Stimulated activated CD4-positive, alpha-beta T cell treated with anti-CD3 and anti-CD28 coated beads, Interleukin-12 subunit alpha, Interleukin-12 subunit beta, amount 100 ng/mL, for 4 hours (primary cell): ENCODE measurements at places on chromosomes 13 and 19.

DNA sequence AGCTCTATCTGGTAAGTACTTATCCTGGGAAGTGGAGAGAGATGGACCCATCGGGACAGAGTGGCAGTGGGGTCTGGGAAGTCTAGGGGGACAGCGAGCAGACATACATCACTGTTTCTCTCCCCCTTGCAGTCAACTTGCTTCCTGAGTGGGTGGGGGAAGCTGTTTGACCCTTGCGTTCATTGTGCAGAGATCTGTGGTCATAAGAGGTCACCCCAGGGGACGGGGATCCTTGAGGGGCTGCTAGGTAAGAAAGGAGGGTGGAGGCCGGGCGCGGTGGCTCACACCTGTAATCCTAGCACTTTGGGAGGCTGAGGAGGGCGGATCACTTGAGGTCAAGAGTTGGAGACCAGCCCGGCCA is 474 bp downstream of the ARHGEF18 start:
- DNase-seq, result no peak

GRCh38 chr13:57865600-57866294 is 234.2 kb downstream of the PCDH17 start:
- no peak for DNase-seq

- DNase-seq, result no peak
These were observed 6.4 kb downstream of the GARRE1 start for GRCh38 chr19:34260771-34261173.

DNA sequence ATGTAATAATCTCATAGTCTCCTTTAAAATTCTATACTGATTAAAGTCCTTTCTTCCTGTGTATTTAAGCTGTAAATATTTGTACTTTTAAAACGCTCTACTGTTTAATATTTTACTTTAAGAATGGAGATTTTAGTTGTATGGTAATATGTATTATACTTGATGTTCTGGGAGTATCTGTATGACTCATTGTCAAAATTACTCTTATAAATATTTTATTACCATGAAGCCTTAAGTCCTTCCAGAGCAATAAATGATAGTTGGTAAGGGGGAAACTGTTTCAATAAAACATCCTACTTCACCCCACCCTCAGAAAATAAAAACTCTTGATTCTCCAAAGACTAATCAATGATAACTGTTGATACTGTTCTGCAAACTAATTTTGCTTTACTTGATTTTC is 6.4 kb downstream of the PCDH9 start:
- DNase-seq, result no peak
